ENCODE measurements at places on chromosomes 6 and 20.

DNA sequence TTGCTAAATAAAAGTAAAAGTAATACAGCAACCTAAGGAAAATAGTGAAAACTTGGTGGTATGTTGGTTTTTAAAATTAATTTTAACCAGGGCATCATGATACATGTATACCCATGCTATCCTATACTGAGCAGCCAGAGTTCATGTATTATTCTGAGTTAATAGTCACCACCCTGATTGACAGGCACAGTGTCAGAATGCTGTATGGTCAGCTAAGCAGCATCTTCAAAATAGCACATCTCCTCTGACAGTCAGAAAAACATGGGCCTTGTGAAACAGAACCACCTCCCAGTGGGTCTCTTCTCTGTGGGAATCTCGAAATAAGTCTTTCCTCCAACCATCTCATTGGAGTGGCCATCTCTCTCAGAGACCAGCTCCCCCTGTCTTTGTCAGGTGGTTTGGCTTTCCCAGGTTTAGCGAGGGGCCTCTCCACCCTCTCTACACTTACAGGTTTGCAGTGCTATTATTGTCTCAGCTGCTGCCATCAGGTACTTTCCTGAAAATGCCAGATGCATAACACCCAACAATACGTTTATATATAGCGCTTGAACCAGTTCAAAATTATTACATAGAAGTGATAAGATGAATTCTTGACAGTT is 47.1 kb upstream of the RNF8 start:
- DNase-seq, result no peak

DNA sequence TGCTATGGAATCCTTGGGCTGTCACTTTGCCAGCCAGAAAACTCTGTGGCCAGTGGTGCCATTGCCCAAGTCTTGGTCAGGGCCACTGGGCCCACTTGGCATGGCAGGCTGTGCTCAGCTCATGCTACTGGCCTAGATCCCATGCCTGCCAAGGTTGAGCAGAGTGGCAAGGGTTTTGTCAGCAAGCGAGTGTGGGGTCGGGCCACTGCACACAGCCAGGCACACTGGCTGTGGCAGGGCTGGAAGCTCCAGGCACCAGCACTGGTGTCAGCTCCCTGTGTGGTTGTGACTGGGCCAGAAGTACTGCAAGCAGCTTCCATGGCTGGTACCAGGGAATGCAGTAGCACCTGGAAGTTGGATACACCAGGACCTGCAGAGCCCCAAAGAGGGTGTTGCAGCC is 846.8 kb downstream of the EYS start:
- DNase-seq, result no peak

DNA sequence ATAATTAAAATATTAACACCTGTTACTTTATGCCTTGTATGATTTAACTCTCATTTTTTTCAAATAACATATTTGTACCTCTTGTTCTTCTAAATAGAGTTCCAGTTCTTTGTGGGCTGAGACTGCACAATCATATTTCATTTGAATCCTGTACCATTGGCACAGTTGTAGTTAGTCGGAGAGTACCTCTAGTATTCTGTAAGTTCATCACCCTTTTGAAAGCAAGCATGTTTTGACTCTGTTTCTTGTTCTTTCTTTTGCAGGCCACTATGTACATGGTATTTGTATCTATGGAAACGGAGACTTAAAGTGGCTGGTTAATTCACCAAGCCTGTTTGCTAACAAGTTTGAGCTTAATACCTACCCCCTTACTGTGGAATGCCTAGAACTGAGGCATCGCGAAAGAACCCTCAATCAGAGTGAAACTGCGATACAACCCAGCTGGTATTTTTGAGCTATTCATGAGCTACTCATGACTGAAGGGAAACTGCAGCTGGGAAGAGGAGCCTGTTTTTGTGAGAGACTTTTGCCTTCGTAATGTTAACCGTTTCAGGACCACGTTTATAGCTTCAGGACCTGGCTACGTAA is 68.2 kb downstream of the C6orf52 start:
- DNase-seq, result no peak

DNA sequence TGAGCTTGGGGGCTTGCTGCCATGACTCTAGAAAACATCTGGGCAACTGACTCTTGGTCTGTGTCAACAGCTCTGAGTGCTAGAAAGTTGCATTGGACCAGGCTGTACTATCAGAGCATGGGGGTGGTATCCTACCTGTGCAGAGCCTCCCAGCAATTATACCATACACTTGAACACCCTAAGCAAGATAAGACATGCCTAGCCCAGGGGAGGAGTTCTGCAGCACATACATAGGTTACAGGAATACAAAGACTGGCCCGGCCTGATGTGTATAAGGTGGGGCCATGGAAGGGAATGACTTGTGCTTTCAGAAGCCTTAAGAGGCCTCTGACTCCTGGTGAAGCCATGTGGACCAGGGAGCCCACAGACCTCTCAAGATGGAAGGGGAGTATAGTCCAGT is 11.4 kb upstream of the MOCS1 start:
- no peak for DNase-seq

GRCh38 chr20:32019156-32019510 is 8.9 kb downstream of the CCM2L start:
- DNase-seq, result no peak
